Uterus (tissue), 4 donors: ENCODE measurements at places on chromosomes 7 and 10. TPM values are rescaled to one million over a fixed set of nuclear protein-coding genes. Genes with fewer than 3 reads are reported as not detected.

The SKIDA1 gene
- total RNA-seq: 1.6 TPM

DNA sequence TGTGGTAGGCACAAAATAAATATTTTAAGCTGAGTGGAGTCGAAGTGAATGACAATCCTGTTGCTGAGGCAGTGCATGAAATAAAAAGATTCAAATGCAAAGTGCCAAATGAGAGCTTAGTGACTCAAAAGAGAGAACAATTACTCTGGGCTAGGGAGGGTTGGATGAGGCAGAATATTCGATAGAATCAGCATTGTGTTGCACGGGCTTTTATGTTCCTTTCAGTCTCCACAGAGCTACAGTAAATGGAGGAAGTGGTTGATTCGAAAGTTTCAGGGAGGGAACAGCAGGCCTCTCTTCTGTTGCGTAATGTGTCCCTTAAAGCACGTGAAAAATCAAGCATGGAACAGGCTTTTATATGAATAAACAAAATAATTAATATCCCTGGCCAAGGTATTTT is 599.3 kb upstream of the CELF2 start:
- no peak for DNase-seq
- no peak overlapping the region for H3K27ac ChIP-seq
- no peak overlapping the region for H3K4me3 ChIP-seq
- no peaks in the 10 kb centered on the region for H3K4me1 ChIP-seq
- no peaks in the 10 kb centered on the region for H3K36me3 ChIP-seq
- no peaks in the 10 kb centered on the region for H3K27me3 ChIP-seq

The STRIP2 gene
- total RNA-seq: 0.37 TPM

GRCh38 chr10:133328358-133329343 is 8.0 kb downstream of the CALY start:
- no peak for DNase-seq
- no peaks in the 10 kb centered on the region for H3K4me1 ChIP-seq
- H3K36me3 ChIP-seq: no peaks in the 10 kb centered on the region
- peaks cover 33% of the 10 kb centered on the region for H3K27me3 ChIP-seq

DNA sequence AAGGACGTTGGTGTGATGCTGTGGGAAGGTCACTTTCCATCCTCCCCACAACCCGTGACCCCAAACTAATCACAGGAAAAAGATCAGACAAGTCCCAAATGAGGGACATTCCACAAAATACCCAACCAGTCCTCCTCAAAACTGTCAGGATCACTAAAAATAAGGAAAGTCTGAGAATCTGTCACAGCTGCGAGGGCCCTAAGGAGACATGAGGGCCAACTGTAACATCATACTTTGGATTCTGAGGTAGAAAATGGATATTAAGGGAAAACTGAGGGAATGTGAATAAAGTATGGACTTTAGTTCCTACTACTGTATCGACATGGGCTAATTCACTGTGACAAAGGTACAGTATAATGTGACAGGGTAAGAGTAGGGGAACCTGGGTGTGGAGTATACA is 85.1 kb upstream of the FAM20C start:
- no peaks in the 10 kb centered on the region for H3K36me3 ChIP-seq
- H3K27me3 ChIP-seq: no peaks in the 10 kb centered on the region
- H3K4me3 ChIP-seq: no peak overlapping the region
- DNase-seq: no peak
- no peaks in the 10 kb centered on the region for H3K4me1 ChIP-seq
